ENCODE measurements at places on chromosomes 16 and 17.

GRCh38 chr16:10835281-10835931 lies 16.8 kb upstream of the TVP23A start:
- no peak for DNase-seq

DNA sequence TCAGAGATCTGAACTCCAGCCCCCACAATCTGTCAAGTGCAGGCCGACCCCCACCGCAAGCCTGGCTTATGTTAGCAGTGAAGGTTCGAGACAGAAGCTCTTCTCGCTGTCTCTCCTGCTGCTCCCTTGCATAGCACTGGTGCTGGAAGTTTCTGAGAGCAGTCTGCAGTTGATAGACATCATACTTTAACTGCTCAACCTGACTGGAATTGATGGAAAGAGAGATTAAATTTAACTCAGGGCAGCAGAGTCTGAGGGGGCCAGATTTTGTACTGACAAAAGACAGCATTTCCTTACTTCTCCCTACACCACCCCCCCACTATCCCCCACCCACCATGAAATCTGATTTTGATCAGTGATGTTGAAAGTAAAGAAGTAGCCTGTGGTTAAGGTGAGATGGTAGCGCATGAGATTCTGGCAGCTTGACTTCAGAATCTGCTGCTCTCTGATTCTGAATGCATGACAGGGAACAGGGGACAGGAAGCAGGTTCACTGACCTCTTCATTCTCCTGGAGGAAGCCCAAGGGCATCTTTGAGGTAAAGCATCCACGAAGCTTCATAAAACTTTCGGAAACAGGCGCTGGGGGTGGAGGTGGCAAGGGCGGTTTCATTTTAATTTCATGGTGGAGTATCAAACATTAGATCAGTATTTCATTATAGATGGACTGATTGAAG lies 44.3 kb upstream of the TMEM97 start:
- no peak for DNase-seq

- DNase-seq = no peak
These were observed 2.8 kb downstream of the IGFALS start for GRCh38 chr16:1790611-1791255.

DNA sequence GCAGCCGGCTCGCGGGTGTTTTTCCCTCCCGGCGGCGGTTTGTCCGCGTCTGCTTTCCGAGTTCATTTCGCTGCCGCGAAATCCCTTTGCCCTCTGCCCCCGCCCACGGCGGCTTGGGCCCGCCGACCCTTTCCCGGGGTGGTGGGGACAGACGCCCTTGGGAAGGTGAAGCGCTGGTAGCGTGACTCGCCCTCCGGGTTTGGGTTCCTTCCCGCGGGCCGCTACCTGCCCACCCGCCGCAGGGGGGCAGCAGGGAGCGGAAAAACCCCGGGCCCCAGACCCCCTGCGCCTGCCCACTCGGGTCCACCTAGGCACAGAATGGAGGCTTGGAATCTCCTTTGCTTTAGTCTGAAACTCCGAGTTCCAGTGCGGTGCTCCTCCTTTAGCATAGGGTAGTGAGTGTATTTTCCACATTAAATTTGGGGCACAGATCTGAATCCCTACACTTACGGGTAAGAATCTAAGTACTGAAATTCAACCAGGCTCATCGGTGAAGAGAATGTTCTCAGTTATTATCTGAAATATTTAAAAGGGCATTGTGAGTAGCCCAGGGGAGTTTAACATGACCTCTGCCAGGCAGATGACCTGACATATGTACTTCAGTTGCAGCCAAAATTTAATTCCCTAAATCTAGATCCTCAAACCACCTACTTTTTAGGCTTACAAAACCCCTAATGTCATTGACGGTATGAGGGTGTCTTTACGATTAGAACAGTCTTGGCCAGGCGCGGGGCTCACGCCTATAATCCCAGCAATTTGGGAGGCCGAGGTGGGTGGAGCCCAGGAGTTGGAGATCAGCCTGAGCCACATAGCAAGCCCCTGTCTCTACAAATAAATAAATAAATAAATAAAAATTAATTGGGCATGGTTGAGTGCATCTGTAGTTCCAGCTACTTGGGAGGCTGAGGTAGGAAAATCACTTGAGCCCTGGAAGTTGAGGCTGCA lies 1.0 kb downstream of the NME2 start:
- peak; percentile 91 for DNase-seq

DNA sequence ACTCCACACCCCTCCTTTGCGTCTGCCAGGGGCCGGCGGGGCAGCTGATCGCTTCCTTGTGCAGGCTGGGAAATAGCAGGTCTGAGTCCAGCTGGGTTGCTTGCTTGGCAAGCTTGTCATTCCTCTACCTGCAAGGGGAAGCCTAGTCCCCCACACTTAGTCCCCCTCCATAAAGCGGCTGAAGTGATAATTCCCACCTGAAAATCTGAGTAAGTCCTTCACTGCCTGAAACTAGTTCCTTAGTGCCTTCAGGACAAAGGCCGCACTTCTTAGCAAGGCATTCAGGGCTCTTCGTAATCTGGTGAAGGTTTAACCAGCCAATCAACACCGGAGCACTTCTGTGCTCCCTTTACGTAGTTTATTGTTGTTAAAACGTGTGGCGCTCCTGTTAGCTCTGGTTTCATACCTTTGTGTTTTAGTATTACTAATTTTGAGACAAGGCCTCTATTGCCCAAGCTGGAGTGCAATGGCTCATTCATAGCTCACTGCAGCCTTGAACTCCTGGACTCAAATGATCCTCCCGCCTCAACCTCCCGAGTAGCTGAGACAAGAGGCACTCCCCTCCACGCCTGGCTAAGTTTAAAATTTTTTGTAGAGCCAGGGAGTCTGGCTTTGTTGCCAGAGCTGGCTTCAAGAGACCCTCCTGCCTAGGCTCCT lies 817 bp downstream of the PSKH1 start:
- DNase-seq = no peak
